IPS-NIHi11 (cell line): ENCODE measurements at places on chromosomes 11 and 22.

DNA sequence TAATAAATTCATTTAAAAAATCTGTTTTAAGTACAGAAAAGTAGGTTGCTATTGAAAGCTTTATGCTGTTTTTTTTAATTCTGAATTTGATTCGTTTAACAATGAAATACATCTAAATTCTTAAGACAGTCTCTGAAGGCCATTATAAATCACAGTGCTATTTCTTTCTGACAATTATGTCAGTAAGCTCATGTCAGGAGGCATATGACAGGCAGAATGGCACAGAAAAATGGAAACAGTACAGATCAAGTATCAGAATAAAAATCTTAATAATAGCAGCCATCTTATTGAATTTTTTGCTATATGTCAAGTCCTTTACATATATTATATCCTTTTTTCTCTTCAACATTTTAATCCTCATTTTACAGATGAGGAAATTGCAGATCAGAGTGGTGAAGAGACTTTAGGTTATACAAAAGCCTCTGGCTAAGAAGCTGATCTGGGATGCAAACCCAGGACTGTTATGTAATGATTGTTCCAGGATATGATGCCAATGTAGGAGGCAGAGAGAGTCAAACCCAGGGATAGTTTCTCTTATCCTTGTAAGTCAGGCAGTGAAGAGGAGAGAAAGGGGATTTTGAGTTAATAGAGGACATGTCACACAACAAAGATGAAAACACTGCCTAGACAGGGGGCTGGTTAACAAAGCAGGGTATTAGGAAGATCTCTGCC is 283.1 kb upstream of the CCDC90B start:
- no peak for DNase-seq

- no peak for DNase-seq
Measured at GRCh38 chr11:95144313-95145235, 54.9 kb downstream of the ENDOD1 start.

- no peak for DNase-seq
Measured at GRCh38 chr11:126742582-126742981, 258.0 kb downstream of the KIRREL3 start.

DNA sequence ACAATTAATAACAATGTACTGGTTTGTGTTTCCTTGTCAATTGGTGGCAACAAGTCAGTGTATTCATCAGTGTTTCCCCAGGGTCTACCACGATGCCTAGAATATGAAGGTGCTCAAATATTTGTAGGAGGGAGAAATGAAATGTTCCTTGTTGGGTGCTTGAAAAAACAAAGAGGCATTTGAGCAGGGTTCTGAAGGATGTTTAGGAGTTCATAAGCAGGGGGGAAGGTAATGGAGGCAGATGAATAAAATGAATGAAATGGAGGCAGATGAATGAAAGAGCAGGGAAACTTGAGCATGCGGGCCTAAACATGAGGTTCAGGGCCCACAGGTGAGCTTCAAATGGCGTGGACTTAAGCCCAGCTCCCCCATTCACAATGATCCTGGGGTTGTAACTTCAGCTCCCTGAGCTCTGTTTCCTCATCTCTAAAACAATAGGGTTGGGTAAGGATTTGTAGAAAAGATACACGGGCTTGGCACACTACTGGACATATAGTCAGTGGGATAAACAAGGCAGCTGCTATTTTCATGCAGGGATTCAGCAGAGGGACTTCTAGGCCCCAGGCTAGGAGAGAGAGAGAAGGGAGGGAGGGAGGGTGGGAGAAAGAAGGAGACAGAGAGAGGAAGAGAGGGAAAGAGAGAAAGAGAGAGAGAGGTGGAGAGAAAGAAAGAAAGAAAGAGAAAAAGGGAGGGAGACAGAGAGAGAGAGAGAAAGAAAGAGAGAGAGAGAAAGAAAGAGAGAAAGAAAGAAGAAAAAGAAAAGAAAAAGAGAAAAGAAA is 73.7 kb downstream of the MN1 start:
- DNase-seq, result no peak

GRCh38 chr11:772429-773390 is 4.6 kb downstream of the GATD1 start:
- DNase-seq, result no peak

DNA sequence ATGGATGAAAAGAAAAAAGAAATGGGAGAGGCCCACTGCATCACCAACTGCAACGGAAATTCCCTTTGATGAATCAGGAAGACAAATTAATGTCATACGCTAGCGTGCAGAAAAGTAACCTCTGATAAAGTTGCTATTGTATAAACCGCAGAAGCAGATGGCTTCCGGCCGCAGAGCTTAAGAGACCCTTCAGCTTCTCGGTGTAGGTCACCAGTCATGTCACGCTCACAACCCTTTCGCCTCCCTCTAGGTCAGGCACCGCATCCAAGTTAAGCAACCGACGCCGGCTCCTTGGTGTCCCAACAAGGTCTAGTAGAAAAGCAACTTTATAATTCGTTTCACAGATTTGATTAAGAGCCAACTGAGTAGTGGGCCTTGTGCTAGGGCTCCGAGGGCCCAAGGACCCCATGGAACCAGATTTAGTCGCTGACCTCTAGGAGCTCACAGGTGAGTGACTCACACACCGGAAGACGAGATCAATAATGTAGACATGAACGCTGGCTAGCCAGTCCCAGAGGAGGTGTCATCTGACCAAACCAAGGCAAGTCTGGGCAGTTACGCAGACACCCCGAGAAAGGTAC is 1.2 kb upstream of the ZFP91 start:
- peak; percentile 5 for DNase-seq

DNA sequence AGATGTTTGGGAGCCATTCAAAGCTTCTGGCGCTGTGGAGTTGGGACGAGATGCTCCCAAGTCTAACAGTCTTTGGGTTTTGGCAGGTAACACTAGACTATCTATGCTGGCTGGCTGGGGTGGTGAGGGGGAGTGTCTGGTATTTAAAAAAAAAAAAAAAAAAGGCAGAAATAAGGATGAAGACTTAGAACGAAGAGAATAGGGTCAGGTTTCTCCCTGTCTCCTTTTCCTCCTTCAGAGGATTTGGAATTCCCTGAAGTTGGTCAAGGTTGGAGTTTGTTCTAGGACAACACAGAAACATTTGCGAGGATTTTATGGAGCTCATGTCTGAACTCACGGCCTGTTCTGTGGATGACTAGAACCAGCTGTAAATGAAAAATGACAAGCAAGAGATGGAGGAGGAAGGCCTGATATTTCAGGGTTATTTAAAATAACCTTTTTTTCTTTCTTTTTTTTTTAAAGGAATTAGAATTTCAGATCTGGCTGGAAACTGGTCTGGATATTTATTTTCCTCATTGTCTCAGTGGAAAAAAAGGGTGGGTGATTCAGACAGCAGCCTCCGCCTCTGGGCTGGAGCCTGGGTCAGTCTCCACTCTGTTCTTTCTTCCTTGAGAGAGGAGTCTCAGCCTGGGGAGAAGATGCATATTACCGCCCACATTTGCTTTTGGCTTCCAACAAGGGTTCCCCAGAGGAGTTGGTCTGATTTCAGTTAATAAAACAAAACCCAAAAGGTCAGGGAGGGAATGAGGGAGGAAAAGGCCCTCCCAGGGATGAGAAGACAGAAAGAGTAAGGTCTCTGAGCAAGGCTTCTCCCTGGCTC is 80.1 kb downstream of the USP35 start:
- DNase-seq, result no peak

DNA sequence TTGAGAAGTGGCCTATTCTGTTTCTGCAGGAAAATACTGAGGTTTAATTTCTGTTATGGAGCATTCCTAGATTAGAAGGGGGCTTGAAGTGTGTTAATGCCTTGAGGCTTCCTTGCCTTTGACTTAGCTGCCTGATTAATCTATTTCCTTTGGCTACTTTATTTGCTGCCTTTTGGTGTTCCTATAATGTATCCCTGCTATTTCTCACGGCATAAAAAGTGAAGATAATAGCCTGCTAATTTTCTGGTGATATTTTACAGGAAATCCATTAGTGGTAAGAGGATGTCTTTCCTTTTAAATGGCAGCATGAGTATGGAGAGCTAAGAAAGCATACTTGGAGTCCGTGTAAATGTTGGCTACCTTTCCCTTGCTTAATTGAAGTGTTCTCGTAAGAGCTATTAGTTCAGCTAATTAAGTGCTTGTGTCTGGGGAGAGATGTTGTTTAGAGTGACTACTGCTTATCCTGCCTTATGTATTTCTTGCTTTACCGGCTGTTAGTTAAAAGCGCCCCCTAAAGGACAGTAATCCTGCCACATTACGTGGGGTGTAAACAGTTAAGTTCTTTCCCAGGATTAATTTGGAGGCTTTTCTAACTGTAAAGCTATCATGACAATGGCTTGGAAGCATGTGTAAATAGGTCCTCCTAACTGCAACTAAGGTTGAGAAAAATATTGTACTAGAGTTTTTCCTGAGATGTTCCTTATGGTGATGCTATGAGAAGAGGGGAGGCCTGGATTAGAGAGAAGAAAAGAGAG is 45.6 kb downstream of the ZNF280B start:
- no peak for DNase-seq

DNA sequence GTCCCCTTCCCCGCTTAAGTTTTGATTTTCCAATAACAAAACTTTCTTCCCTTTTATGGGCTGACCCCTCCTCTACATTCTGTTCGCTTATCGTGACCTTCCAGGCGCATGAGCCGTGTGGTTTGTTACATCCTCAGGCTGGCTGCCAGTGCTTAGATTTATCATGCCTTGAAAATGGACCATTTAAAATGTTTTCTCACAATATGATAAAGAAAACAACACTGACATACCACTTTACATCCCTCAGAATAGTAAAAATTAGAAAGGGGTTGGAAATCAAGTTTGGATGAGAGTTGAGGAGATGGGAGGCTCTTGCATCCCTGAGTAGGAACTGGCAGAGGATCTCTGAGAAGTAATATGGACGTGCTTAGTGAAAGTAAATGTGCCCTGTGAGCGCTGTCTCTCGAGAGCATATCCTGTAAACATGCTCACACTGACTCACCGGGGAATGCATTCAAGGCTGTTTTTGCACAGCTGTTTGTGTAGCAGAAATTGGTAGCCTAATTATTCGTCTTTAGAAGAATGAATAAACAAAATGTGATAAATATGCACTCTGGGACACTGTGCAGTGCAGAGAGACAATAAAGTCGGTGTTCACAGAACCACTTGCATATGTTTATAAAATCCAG is 17.1 kb upstream of the TOLLIP start:
- no peak for DNase-seq

DNA sequence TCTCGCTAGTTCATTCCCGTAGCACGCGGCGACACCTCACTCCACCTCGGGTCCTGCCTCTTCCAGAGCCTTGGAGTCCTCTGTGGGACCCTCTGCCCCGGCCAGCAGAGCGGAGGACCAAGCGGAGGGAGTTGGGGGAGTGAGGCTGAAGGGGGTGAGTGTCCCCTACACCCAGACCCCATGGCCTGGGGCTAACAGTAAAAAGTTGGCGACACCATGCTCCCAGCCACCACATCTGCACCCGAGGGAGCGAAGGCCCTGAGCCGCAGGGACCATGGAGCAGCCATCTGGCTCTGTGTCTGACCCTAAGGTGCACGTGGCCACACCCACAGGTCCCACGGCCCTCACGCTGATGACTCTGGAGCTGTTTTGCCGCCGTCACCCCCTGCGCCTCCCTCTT is 293.8 kb downstream of the BRD1 start:
- DNase-seq, result no peak

GRCh38 chr11:26134481-26135355 is 197.2 kb upstream of the ANO3 start:
- DNase-seq, result peak; percentile 13

DNA sequence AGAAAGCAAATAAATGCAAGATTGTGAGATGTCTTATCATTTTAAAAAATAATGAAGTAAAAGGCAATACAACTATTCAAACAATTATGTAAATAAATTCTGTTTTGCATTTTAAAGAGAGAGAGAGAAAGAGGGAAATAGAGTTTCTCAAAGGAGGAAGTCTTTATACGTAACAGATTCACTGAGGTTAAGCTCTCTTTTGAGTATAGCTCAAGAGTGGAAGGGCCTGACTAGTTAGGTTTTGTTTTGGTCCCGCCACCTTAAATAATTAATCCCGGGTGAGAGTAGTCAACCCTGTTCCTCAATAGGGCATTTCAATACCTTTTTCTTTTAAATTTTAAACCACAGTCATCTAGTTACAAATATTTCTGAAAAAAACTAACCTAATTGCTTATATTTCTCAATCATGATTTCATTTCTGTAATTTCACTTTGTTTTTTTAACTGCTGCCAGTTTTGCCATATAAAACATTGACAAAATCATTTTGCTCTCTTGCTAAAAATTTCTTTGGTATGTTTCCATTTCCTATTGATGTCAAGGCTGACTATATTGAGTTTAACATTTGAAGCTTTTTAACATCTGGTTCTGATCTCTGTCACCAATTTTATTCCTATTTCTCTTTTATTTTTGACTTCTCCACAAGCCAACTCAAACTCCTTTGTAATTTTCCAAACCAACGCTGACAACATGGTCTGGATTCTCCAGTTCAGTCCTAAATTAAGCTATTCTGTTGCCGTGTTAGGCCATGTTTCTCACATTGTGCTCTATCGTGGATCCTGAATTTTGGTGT is 10.3 kb downstream of the OR10D3 start:
- DNase-seq, result no peak

- no peak for DNase-seq
Measured at GRCh38 chr11:47249378-47249715, 733 bp upstream of the ACP2 start.

- peak; percentile 81 for DNase-seq
Measured at GRCh38 chr11:2428322-2428795, 16.0 kb downstream of the TRPM5 start.

- DNase-seq, result no peak
Measured at GRCh38 chr22:25880524-25880923, 138.5 kb downstream of the MYO18B start.

DNA sequence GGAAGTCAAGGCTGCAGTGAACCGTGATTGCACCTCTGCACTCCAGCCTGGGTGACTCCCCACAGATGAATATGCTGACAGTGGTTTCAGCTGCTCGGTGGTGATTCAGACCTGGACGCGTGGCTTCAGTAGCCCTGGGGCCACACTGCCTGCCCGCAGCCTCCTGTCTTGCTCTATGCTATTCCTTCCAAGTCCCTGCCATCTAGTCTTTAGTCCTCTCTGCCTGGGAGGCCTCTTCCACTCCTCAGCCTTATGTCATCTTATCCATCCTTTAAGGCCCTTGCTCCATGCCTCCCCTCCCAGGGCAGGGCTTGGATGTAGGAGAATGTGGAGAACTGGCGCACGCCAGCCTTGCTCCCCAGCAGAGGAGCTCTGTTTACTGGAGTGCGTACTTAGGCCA is 23.0 kb downstream of the YDJC start:
- DNase-seq, result no peak

DNA sequence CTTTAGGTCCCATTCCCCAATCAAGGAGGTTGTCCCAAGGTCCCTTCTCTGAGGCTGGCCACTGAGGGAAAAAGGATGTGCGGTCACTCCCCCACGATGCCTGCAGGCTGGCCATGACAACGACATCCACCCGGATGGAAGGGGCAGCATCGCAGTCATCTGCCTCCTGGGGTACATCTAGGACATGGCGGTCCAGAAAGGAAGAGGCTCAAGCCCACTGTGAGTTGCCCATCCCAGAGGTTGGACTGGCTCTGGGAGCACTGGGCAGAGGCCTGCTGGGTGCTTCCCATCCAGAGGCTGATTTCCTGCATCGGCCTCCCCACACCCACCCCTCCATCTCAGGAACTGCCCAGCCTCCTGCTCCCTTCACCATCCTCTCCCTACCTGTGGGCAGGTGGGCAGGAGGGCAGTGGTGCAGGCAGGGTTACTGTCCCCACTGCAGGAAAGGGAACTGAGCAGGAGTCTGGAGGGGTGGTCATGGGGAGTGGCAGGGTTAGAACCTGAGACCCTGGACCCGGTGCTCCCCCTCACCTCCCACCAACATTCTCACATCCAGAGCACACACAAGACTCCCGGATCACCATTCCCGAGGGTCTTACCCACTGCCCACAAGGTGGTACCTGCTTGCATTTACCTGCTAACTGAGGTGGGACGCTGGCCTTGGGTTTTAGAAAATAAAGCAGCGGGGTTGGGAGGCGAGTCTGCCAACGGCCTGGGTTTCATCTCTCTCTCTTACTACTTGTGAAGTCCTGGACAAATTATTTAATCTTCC is 4.4 kb downstream of the RCE1 start:
- no peak for DNase-seq
